ENCODE measurements at places on chromosomes 13 and 19.

GRCh38 chr13:100508996-100509395 is 79.6 kb downstream of the GGACT start:
- no peak for DNase-seq

DNA sequence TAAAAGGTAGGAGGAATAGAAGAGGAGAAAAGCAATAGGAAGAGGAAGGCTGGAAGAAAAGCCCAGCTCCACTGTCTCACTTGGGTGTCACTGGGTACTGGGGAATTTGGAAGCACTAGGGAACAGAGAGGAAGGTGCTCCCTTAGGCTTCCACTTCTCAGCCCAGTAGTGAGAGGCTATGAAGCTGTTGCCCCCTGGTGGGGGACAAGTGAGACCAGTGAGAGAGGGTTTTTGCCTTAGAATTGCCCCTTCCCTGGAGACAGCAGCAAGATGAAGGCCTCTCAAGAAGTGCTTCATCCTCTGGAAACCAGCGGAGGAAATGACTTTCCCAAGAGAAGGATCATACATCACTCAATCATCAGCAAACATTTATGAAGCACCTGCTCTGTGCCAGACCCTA is 4.7 kb upstream of the ZNF606 start:
- no peak for DNase-seq

GRCh38 chr13:33514362-33514761 is 228.8 kb upstream of the STARD13 start:
- no peak for DNase-seq

- DNase-seq = no peak
Observed at GRCh38 chr19:5142725-5143097, 173.8 kb downstream of the KDM4B start.

- peak; percentile 41 for DNase-seq
Observed at GRCh38 chr13:99339736-99340397, 32.7 kb upstream of the GPR183 start.

DNA sequence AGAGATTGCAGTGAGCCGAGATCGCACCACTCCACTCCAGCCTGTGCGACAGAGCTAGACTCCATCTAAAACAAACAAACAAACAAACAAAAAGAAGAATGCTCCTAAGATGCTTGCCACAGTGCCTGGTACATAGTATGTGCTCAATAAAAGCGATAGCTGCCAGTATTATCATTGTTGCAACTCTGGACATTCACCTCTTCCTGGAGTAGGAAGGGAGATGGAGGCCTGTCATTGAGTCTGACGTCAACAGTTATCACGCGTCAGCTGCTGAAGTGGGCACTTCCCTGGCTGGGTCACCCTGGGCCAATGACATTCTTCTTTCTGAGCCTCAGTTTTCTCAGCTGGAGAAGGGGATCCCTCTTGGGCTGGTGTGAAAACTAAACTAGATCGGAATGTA is 4.2 kb upstream of the PLAUR start:
- no peak for DNase-seq
